Natural killer cell treated with Interleukin-12 subunit alpha and Interleukin-12 subunit beta and Interleukin-15 and Interleukin-18, amount 100 ng/mL, for 72 hours (primary cell): ENCODE measurements at places on chromosomes 5 and 9.

DNA sequence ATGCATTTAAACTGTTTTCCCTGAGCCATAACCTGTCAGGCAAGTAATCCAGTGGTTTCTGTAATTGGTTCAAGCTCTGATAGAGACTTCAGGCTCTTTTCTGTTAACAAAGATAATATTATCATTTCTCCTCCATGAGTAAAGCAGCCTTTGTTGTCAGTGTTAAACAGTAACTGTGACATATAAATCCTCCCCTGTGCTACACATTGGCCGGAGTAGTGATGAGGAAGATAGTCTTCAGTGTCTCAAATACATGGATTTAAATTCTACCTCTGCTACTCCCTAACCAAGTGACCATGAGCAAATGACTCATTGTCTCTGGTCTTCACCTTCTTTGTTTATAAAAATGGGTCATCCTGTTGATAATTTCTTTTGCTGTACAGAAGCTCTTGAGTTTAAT lies 615.5 kb upstream of the CHD1 start:
- DNase-seq, result no peak

DNA sequence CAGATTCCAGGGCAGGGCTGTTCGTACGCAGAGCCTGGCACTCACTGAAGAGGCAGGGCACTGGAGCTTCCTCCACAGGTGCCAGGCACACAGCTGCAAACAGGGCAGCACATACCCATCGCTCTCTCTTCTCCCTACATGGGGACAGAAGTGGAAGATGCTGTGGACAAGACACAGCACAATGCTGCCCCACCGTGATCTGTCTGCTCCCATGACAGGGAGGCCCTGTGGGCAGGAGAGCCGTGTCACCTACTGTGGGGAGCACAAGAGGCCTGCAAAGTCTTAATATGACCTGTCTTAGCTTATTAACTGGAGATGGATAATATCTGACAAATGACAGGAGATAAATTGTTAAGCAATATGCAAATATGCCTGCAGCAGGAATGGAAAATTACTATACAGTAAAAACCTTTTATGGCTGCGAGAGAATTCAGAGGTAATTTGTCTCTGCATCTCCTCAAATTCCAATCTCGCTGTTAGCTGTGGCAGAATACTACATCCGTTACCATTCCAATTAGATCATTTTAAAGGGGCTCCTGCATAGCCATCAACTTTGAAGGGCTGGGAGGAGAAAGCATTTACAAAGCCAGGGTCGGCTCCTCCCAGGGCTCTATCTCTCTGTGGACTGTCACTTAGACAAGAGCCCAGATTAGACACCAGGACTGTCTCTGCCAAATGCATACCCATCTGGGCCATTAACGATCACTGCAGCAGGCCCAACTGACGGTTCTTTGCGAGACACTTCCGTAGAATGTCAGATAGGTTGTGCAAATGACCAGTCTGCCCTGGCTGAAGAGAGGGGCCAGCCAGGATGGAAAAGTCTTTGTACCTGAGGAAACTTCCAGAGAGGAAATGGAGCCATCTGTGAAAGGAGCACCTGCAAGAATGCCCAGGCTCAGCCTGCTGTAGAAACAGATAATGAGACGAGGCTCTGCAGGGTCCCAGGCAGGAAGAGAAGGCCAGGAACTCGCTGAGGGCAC lies 90.7 kb upstream of the FSTL4 start:
- no peak for DNase-seq

DNA sequence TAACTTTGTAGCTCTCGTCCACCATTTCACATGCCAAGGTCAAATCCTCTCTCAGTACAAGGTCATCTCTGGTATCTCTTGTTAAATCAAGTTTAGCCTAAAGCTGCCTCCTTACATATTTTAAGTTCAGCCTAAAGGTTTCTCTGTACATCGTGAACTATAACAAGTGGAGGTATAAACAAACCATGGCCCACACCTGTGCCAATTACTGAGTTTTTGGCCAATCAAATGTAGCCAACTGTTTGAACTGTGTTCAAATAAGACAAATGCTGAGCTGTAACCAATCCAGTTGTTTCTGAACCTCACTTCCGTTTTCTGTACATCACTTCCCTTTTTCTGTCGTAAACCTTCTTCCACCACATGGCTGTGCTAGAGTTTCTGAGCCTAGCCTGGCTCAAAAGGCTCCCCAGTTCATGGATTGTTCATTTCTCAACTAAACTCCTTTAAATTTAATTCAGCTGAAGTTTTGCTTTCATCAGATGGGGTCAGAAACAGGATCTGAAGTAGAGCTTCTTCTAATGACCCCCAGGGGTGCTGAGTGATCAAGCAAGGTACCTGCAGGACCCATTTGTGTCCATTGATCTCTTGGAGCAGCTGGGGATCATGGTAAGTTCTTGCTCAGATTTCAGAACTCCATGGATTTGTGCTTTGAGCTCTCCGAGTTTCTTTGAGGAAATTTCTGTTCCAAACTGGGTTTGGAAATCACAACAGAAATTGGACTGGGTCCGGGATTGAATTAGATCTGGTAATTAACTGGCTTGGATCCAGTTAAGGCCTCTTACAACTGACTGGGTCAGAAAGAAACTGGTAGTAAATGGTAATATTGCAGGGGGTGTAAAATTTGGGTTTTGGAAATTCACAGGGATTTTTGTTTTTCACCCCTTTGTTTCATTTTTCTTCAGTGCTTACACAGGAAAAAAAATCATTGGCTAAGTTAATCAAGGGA lies 11.0 kb upstream of the NANS start:
- no peak for DNase-seq

GRCh38 chr5:17411436-17412402 lies 86.3 kb upstream of the TAF11L2 start:
- DNase-seq, result no peak

GRCh38 chr5:140554454-140554853 lies 2.8 kb downstream of the SRA1 start:
- DNase-seq, result no peak

- DNase-seq, result no peak
Observed at GRCh38 chr5:81283976-81284375, 17.4 kb upstream of the ZCCHC9 start.

- DNase-seq, result no peak
Observed at GRCh38 chr5:128092144-128092543, 8.6 kb downstream of the SLC12A2 start.

GRCh38 chr5:37808945-37809344 lies 30.9 kb downstream of the GDNF start:
- no peak for DNase-seq
